ENCODE measurements at places on chromosomes 6 and 20.

GRCh38 chr6:142336787-142337186 is 35.0 kb downstream of the ADGRG6 start:
- no peak for DNase-seq

- DNase-seq, result no peak
Measured at GRCh38 chr6:12826584-12826983, 110.0 kb downstream of the PHACTR1 start.

- DNase-seq, result no peak
Measured at GRCh38 chr6:104580452-104580851, 279.3 kb downstream of the HACE1 start.

GRCh38 chr6:155262655-155263054 is 1.2 kb upstream of the CLDN20 start:
- DNase-seq, result no peak

GRCh38 chr20:16257813-16258430 is 315.3 kb downstream of the KIF16B start:
- DNase-seq, result no peak

- no peak for DNase-seq
Measured at GRCh38 chr6:20949138-20949537, 414.9 kb downstream of the CDKAL1 start.

DNA sequence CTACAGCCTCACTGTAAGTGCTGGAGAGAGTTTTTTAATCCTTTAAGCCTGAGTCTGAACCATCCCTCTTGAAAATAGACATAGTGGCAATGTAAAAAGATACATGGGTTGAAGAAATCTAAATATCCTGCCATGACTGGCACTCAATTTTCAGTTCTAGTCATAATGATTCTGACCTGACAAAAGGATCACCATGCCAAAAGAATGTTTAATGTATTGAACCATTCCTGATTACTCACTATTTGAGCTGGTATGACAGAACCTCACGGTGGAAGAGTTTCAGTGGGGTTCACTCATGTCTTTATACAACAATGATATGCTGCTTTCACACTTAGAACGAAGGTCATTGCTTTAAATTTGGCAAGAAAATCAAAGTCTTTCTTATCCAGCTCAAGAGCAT is 93.4 kb downstream of the HIVEP2 start:
- DNase-seq, result no peak

DNA sequence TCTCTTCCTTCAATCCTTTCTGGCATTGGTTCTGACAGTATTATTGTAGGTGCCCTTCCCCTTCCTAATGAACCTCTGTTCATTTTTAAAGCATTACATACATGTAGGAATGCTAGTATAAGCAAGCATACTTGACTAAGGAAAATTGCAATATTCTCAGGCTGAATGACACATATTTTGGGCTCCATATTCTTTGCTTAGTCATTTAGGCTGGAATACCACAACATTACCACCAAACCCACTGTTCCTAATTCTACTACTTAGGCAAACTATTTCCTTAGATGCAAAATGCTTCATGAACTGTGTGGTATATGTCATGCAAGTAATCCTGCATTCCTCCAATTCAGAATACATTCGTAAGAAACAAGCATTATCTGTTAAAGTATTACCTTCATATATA is 113.9 kb downstream of the PRDM1 start:
- no peak for DNase-seq

- no peak for DNase-seq
Measured at GRCh38 chr6:105692613-105693215, 289.8 kb upstream of the PREP start.

GRCh38 chr20:10357061-10357708 is 76.8 kb downstream of the MKKS start:
- no peak for DNase-seq

GRCh38 chr20:64095455-64095854 is 11.3 kb upstream of the LKAAEAR1 start:
- DNase-seq, result no peak

- DNase-seq, result no peak
Measured at GRCh38 chr6:43336382-43336781, 27.8 kb upstream of the CRIP3 start.

- no peak for DNase-seq
Measured at GRCh38 chr6:18845896-18846295, 458.7 kb downstream of the RNF144B start.

- no peak for DNase-seq
Measured at GRCh38 chr20:8913456-8913855, 155.4 kb upstream of the PLCB4 start.

- DNase-seq, result peak; percentile 19
Measured at GRCh38 chr6:34912715-34913464, 23.8 kb downstream of the ANKS1A start.

- DNase-seq, result no peak
Measured at GRCh38 chr20:24970754-24971153, 21.7 kb downstream of the CST7 start.

DNA sequence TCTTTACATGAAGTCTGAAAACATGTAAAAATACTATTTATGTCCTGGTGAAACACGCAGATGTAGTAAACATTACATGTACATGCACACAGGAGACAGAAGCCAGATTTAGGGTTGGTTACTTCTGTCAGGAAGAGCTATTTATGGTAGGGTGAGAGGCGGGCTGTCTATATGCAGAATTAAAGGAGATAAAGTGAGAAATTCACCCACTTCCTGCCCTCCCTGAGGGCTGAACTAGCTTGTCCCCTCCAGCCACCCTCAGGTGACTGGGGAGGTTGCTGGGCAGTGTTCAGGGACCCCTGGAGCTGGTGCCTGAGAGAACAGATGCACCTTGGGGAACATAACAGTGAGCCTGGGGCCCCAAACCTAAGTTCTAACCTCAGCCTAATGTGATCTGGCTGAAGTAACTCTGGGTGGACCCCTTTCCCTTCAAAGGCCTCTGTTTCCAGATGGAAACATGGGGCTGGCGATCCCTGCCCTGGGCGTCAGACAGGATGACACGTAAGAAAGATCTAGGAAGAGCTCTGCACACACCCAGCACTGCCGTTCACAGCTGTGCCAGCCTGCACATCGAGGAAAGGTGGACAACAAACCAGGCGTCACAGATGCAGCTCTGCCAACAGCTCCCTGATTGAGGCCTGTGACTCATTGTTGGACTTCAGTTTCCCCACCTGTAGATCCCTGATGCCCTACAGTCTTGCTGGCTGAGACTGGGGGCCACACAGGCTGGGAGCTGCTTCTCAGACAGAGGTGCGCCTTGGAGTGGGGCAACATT is 1.3 kb downstream of the PI16 start:
- DNase-seq, result no peak

DNA sequence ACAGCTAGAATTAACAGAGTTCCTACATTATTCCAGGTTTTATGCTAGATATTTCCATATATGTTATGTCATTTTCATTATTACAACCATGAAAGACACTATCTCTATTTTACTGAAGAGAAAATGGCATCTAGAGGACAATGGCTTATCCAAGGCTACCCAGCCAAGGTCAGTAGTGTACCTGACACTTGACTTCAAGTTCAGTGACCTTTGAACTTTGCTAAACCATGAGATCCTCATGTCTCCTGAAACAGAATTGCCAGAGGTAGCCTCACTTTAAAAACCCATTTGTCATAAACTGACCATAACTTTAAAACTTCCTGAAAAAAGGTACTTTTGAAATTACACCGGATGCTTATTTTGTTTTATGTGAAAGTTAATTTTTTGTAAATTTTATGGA is 14.4 kb downstream of the NAPB start:
- no peak for DNase-seq

GRCh38 chr20:878511-879307 is 37.4 kb downstream of the ANGPT4 start:
- no peak for DNase-seq

- DNase-seq, result no peak
Measured at GRCh38 chr6:96653181-96653580, 90.3 kb downstream of the FHL5 start.

GRCh38 chr6:63677282-63677681 is 41.7 kb downstream of the PHF3 start:
- DNase-seq, result no peak

- no peak for DNase-seq
Measured at GRCh38 chr6:95551678-95552324, 25.5 kb upstream of the MANEA start.

DNA sequence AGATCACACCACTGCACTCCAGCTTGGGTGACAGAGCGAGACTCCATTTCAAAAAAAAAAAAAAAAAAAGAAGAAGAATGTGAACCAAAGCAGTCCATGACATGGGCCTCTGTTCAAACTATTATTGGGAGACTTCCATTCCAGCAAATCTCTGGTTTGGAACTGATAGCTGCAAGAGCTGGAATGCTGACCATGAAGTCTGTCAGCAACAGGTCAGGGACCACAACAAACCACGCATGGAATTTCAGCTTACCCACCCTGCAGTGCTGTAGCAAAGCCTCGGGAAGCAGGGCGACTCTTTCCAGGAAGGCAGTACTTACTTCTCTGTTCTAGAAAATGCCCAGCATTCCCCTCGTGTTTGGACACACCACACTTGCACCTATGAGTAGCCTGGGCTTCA is 34.1 kb upstream of the TBC1D7 start:
- no peak for DNase-seq

GRCh38 chr6:31490115-31490873 is 7.7 kb upstream of the MICB start:
- DNase-seq, result no peak

DNA sequence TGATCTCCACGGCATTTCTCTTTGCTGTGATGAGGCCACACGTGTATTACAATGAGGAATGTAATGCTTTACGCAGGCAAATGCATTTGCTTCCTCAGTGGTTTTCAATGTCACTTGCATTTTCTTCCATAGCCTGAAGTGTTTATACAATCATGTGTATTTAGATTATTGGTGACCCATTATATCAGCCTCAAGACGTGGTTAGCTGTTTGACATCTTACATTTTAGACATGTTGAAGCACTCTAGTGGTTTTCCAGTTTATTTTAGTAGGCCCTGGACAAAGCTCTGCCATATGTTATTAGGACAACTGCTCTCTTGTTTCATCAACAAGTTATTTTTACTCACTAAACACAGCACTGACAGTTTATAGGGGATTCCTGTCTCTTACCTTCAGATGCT is 200.4 kb downstream of the UTRN start:
- no peak for DNase-seq

- no peak for DNase-seq
Measured at GRCh38 chr20:16714242-16714641, 15.6 kb upstream of the SNRPB2 start.

- DNase-seq, result peak; percentile 54
Measured at GRCh38 chr6:31203345-31203979, 33.0 kb upstream of the POU5F1 start.

DNA sequence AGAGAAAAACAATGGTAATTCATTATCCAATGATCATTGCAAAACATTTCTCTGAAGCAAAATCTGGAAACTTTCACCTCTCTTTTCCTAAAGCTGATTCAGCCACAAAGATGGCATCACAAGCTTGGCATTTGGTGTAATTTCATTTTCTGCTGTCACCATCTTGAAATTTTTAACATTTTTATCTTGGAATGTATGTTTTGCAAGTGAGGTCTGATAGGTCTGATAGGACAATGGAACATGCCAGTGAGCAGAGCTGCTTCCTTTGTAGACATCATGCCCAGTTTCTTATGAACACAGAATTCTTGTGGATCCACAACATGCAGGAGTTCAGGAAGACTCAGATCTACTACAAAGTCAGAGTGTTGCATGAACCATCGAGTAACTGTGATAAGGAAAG is 969.6 kb downstream of the EYS start:
- no peak for DNase-seq

Data from stimulated activated CD4-positive, alpha-beta T cell treated with anti-CD3 and anti-CD28 coated beads, TNF-alpha, amount 100 ng/mL, for 24 hours (primary cell).